ENCODE measurements at places on chromosomes 6 and 20. TPM values are rescaled to one million over a fixed set of nuclear protein-coding genes. Genes with fewer than 3 reads are reported as not detected.

GRCh38 chr6:91464718-91465117 is 877.8 kb upstream of the MAP3K7 start:
- H3K4me3 ChIP-seq, result no peak overlapping the region
- no peaks in the 10 kb centered on the region for H3K36me3 ChIP-seq
- H3K4me1 ChIP-seq, result peaks cover 16% of the 10 kb centered on the region
- no peak overlapping the region for H3K27ac ChIP-seq
- no peak for DNase-seq

Gene ZNF311
- total RNA-seq, result 1.7 TPM

GRCh38 chr20:8602389-8603116 is 466.3 kb upstream of the PLCB4 start:
- H3K4me1 ChIP-seq, result peaks cover 28% of the 10 kb centered on the region
- H3K4me3 ChIP-seq, result peak overlapping the region; percentile 58
- H3K27me3 ChIP-seq, result no peaks in the 10 kb centered on the region
- peaks cover 4% of the 10 kb centered on the region for H3K36me3 ChIP-seq

DNA sequence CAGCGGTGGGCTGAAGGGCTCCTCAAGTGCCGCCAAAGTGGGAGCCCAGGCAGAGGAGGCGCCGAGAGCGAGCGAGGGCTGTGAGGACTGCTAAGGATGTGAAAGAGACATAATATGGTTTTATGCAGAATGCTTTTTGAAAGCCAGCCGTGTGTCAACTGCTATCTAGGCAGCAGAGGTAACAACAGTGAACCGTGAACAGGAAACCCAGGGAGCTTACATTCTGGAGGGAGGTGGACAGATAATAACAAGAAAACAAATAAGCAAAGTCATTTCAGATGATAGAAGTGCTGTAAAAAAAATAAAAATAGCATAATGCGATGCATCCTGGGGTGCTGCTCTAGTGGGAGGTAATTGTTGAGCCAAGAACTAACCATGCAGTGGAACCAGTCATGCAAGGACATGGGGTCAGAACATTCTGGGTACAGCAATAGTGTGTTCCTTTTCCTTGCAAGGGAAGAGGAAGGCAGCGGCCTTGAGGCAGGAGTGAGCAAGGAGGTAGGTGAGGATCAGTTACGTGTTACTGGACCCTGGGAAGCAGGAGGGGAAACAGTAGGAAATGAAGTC is 134.4 kb upstream of the TMEM170B start:
- H3K27ac ChIP-seq, result no peak overlapping the region
- H3K4me3 ChIP-seq, result no peak overlapping the region
- no peaks in the 10 kb centered on the region for H3K36me3 ChIP-seq
- DNase-seq, result no peak
- peaks cover 16% of the 10 kb centered on the region for H3K4me1 ChIP-seq

DNA sequence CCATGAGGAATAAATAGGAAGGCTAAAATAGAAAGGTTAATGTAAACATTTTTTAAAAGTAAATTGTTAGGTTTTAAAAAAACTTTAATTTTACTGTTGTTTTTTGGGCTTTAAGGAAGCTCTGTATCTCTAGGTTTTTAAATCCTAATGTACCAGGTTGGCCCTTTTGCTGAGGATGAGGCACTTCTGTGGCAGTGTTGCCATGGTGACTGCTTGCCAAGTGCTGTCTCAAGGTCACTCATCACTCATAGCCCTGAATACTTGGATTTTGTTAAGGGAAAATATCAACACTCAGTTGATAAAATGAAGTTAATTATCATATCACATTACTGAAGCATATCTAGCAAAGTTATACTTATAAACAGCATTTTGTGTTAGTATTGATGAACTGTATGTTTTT is 50.2 kb downstream of the NCOA3 start:
- no peaks in the 10 kb centered on the region for H3K27me3 ChIP-seq
- H3K36me3 ChIP-seq, result peaks cover 5% of the 10 kb centered on the region
- no peak overlapping the region for H3K27ac ChIP-seq
- no peak for DNase-seq

GRCh38 chr6:3523966-3524365 is 67.1 kb upstream of the SLC22A23 start:
- H3K36me3 ChIP-seq, result no peaks in the 10 kb centered on the region
- no peak overlapping the region for H3K4me3 ChIP-seq
- no peak overlapping the region for H3K27ac ChIP-seq
- H3K27me3 ChIP-seq, result no peaks in the 10 kb centered on the region

Gene UNC93A
- not detected for total RNA-seq

GRCh38 chr20:1309439-1309847 is 19.5 kb downstream of the SDCBP2 start:
- no peak overlapping the region for H3K27ac ChIP-seq
- no peaks in the 10 kb centered on the region for H3K27me3 ChIP-seq
- H3K4me3 ChIP-seq, result no peak overlapping the region
- peaks cover 9% of the 10 kb centered on the region for H3K36me3 ChIP-seq
- no peak for DNase-seq

Gene SYCP2L
- total RNA-seq, result 4.3 TPM

DNA sequence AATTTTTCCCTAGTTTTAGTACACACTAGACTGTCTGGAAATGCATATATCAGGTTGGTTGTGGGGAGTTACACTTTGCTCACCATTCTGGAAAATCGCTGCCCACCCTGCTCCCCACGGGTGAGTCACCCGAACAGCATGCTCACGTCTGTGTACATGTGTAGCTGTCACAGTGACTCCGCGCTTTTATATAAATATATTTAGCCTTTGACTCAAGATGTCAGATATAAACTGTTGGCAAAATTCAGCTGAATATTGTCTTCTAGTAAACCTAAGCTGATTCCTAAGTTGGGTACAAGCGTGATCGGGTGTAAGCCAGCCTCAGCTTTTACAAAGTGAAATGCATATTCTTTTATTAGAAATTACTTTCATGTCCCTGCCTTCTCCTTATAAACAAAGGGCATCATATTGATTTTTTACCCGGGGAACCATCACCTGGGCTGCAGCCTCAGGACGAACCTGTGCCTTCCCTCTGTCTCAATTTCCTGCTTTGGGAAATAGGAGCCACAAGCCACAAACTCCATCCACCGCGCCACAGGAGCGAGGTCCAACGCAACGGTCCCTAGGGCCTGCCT is 4.3 kb downstream of the SDCBP2 start:
- no peak overlapping the region for H3K27ac ChIP-seq
- peak; percentile 62 for DNase-seq
- H3K4me3 ChIP-seq, result no peak overlapping the region

- no peak for DNase-seq
- H3K27ac ChIP-seq, result no peak overlapping the region
- peaks cover 11% of the 10 kb centered on the region for H3K4me1 ChIP-seq
- no peak overlapping the region for H3K4me3 ChIP-seq
Measured at GRCh38 chr6:75268121-75268987, 16.2 kb downstream of the TMEM30A start.

DNA sequence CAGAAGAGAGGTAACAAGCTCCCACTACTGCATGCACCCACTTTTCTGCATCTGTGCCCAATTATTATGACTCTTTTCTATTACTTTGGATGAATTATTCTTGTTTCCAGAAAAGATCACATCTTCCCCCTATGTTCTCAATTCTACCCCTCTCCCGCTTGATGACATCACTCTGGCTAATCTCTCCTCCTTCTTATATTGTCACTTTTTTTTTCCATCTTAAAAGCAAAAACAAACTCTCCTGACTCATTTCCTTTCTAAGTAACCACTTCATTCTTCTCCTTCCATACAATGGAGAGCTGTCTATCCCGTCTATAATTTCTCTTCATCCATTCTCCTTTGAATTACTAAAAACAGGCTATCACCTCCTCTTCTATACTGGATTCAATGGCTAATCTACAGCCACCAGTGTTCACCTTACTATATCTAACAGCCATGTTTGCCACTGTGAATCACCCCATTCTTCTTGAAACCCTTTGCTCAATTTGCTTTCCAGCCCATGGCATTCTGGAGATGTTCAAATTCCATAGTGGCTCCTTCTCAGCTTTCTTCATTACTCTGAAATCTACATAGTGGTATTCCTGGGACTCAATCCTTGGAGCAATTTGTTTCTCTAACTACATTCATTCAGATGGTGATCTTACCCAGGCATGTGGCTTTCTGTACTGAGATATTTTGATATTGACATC is 378.4 kb downstream of the ARHGAP18 start:
- no peak for DNase-seq
- no peak overlapping the region for H3K4me3 ChIP-seq
- no peaks in the 10 kb centered on the region for H3K4me1 ChIP-seq
- H3K27me3 ChIP-seq, result peaks cover 9% of the 10 kb centered on the region

- DNase-seq, result no peak
- H3K36me3 ChIP-seq, result no peaks in the 10 kb centered on the region
- H3K4me1 ChIP-seq, result peaks cover 6% of the 10 kb centered on the region
- H3K27me3 ChIP-seq, result no peaks in the 10 kb centered on the region
- no peak overlapping the region for H3K4me3 ChIP-seq
Measured at GRCh38 chr6:118722829-118723813, 71.7 kb upstream of the CEP85L start.

Gene HMGN3
- 55.0 TPM for total RNA-seq

Gene SOBP
- total RNA-seq, result 7.4 TPM

Gene TCP11
- 0.43 TPM for total RNA-seq

GRCh38 chr6:150875841-150876240 is 10.3 kb downstream of the MTHFD1L start:
- peaks cover 11% of the 10 kb centered on the region for H3K4me1 ChIP-seq
- H3K27ac ChIP-seq, result peak overlapping the region; percentile 32
- H3K4me3 ChIP-seq, result no peak overlapping the region

- no peaks in the 10 kb centered on the region for H3K27me3 ChIP-seq
- H3K4me1 ChIP-seq, result no peaks in the 10 kb centered on the region
- DNase-seq, result no peak
- H3K27ac ChIP-seq, result no peak overlapping the region
- H3K4me3 ChIP-seq, result no peak overlapping the region
Measured at GRCh38 chr20:52746770-52747169, 225.4 kb upstream of the TSHZ2 start.

GRCh38 chr20:61185181-61185580 is 66.9 kb upstream of the CDH4 start:
- DNase-seq, result no peak
- H3K4me3 ChIP-seq, result no peak overlapping the region
- no peaks in the 10 kb centered on the region for H3K27me3 ChIP-seq
- no peaks in the 10 kb centered on the region for H3K36me3 ChIP-seq
- H3K4me1 ChIP-seq, result peaks cover 28% of the 10 kb centered on the region
- H3K27ac ChIP-seq, result peak overlapping the region; percentile 85

Gene KCNK16
- total RNA-seq, result not detected

DNA sequence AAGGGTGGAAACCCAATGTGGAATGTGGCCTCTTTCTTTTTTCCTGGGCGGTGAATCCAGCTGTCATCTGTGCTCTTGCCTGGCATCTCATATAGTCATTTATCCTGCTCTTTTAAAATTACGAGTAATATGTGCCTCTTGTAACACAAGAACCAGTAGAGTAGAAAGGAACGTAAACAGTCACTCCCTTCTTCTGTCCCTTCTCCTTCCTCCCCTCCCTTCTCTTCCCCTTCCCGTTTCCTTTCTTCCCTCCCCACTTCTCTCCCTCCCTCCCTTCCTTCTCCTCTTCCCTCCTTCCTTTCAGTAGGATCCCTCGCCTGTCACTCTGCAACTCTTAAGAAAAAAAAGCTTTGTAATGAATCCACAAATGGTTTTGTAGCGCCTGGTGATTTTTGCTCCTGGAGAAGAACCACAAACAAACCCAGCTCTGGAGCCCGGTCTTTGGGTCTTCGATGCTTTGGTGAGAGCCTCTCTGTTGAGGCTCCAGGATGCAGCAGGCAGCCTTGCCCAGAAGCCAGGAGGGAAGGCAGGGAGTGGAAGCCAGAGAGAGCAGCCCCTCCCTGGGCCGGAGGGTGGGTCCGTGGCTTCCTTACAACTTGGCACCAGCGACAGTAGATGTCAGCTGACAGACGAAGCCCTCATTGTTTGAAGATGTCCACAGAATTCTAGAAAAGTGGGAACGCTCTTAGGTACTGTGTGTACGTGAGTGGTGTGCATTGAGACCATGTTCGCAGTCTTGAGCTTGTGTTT is 15.0 kb downstream of the DUSP22 start:
- H3K36me3 ChIP-seq, result peaks cover 2% of the 10 kb centered on the region
- DNase-seq, result no peak
- no peaks in the 10 kb centered on the region for H3K27me3 ChIP-seq
- no peak overlapping the region for H3K27ac ChIP-seq
- H3K4me3 ChIP-seq, result no peak overlapping the region

GRCh38 chr20:40287683-40288082 is 401.4 kb downstream of the MAFB start:
- H3K4me3 ChIP-seq, result no peak overlapping the region
- no peaks in the 10 kb centered on the region for H3K36me3 ChIP-seq
- H3K27ac ChIP-seq, result no peak overlapping the region
- H3K27me3 ChIP-seq, result no peaks in the 10 kb centered on the region

- peak overlapping the region; percentile 81 for H3K27ac ChIP-seq
- H3K4me3 ChIP-seq, result no peak overlapping the region
- no peaks in the 10 kb centered on the region for H3K36me3 ChIP-seq
- peaks cover 38% of the 10 kb centered on the region for H3K4me1 ChIP-seq
- no peaks in the 10 kb centered on the region for H3K27me3 ChIP-seq
Measured at GRCh38 chr6:14713966-14714631, 531.8 kb upstream of the JARID2 start.

- peaks cover 5% of the 10 kb centered on the region for H3K4me1 ChIP-seq
- no peaks in the 10 kb centered on the region for H3K27me3 ChIP-seq
- peaks cover 66% of the 10 kb centered on the region for H3K36me3 ChIP-seq
- DNase-seq, result no peak
- no peak overlapping the region for H3K27ac ChIP-seq
- no peak overlapping the region for H3K4me3 ChIP-seq
Measured at GRCh38 chr6:161111261-161111660, 119.7 kb downstream of the MAP3K4 start.

DNA sequence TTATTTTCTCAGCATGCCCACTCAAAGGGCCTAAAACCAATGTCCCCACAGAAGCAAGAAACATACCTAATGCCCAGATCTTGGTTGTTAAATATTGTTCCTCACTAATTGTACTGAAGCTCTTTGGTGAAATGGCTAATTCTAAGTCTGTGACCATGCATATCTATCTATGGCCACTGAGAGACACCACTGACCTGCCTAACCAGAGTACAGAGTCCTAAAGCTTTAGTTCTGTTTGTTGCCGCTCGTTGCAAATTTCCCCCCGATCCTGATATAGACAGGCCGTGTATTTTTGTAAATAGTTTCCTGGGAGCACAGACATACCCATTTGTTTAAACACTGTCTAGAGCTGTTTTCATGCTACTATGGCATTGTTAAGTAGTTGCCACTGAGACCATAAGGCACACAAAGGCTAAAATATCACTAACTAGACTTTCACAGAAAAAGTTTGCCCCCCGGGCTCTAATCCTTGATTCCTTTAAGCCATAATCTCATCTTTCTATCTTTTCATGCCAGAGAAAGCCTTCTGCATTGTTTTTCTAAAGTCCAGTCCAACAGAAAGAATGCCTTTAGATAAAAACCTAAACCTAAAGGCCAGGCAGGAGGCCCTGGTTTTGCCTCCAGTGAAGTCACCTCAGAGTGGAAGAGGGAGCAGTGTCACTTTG is 48.7 kb downstream of the DNAAF9 start:
- DNase-seq, result no peak
- no peaks in the 10 kb centered on the region for H3K27me3 ChIP-seq
- H3K27ac ChIP-seq, result no peak overlapping the region
- peaks cover 35% of the 10 kb centered on the region for H3K36me3 ChIP-seq
- no peaks in the 10 kb centered on the region for H3K4me1 ChIP-seq

All from osteocyte (in vitro differentiated cells).